Activated CD4-positive, CD25-positive, alpha-beta regulatory T cell treated with anti-CD3 and anti-CD28 coated beads, Interleukin-2, amount 50 U/mL, for 16 hours (primary cell): ENCODE measurements at places on chromosomes 2 and 18.

DNA sequence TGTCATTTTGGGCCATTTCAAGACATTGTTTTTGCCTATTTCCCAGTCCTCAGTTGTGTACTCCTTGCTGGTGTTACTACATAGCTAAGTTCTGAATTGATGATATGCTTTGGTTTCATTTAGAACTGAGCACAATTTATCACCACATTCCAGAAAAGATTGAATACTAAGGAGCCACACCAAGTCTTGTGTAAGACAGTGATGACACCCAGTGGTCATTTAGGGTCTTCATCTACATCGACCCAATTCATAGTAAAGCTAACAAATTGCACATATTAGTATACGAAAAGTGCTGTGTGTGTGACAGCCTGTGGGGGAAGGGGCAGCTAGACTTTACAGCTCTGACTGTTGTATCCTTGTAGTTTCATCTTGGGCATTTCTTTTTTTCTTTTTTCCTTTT is 10.9 kb upstream of the DLX2 start:
- no peak for DNase-seq

- no peak for DNase-seq
Observed at GRCh38 chr2:65393743-65394422, 38.5 kb downstream of the SPRED2 start.

- no peak for DNase-seq
Observed at GRCh38 chr2:29159125-29159524, 43.9 kb downstream of the CLIP4 start.

DNA sequence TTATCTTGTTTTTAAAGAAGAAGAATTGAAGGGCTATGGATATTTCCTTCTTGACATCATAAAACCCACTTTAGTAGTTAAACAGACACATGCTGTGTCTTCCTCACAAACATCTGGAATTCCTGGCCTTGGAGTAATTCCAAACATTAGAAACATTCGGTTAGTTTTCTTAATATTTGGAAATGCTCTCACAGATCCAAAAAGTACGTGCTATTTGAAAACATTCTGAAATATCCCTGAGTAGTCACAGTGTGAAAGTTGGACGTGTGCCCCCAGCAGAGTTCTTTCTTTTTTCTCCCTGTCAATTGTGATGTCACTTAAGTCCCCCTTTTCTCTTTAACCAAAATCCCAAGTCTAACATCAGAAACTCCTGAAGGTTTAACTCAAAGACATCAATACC is 91.3 kb downstream of the ANTXR1 start:
- DNase-seq, result no peak

DNA sequence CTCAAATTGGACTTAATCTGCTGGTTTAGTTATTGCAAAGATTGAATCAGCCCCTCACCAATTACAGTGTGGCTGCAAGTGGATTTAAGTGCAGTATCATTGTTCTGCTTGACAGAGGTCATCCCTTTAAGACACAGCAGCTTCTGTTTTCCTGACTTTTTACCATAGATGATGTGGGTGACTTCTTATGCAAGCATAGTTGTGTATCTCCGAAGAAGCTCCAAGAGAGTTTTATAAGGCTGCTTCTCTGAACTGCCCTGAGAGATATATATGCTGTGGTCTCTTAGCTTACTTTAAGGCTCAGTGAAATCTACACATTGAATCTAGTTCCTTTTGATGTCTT is 3.5 kb downstream of the TRIB2 start:
- no peak for DNase-seq

DNA sequence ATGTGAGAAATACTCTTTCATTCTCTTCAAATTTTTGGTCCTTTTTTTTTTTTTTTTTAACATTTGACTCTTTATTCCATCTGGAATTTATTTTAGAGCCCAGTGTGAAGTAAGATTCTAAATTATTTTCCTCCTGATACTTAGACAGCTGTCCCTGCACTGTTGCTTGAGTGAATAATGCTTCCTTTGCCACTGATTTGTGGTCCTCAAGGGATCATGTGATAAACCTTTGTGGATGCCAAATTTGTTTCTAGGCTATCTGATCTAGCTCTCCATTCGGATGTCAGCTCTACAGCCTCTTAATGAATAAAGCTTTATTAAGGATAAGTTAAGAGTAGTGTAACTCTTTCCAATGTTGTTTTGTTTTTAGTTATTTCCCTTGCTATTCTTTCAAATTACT is 142.3 kb downstream of the SMAD7 start:
- no peak for DNase-seq

DNA sequence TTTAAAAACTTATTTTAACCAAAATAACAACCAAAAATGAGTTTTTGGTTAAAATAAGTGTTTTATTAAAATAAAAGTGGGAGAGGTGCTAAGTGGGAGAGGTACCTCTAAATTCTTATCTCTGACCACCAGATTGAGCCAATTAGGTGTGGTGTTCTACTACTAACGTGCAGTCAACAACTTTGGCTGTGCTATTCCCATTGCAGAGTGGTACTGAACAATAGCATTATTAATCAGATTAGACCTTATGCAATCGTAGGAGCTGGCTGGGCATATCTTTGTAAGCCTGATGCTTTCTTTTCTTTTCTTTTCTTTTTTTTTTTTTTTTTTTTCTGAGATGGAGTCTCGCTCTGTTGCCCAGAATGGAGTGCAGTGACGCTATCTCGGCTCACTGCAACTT is 38.9 kb downstream of the RAB27B start:
- no peak for DNase-seq

- DNase-seq, result no peak
Observed at GRCh38 chr2:240302041-240302440, 133.4 kb upstream of the GPC1 start.

DNA sequence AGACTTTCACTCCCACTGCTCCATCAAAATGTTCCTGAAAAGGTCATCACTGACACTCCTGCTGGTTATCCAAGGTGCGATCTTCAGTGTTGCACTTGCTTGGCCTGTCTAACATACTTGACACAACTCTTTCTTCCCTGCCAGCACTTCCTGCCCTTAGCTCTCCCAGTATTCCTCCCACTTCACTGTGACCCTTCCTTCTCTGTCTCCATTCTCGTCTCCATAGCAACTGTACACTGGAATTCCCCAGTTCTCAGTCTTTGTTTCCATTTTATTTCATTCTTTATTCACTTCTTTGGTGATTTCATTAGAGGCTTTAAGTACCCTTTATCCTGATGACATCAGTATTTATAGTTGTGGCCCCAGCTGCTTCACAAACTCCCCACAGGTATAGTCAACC is 333.0 kb downstream of the IRS1 start:
- DNase-seq, result no peak
